ENCODE measurements at places on chromosomes 5 and 9.
A peak's percentile ranks its signal among the peaks of the same experiment; 100 is the strongest.

- no peak for DNase-seq
These were observed 87.5 kb upstream of the ERCC6L2 start for GRCh38 chr9:95788021-95788420.

DNA sequence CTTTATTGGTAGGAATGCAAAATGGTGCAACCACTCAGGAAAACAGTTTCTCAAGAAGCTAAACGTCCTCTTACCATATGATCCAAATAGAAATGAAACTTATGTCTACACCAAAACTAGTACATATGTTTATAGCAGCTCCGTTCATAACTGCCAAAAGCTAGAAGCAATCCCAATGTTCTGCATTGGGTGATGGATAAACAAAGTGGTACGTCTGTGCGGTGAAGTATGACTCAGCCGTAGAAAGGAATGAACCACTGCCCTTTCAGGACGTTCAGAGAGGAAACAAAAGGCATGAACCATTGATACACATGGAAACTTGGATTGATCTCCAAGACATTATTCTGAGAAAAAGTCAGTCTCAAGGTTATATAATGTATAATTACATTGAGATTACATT lies 27.6 kb downstream of the HNRNPH1 start:
- peak; percentile 62 for DNase-seq

DNA sequence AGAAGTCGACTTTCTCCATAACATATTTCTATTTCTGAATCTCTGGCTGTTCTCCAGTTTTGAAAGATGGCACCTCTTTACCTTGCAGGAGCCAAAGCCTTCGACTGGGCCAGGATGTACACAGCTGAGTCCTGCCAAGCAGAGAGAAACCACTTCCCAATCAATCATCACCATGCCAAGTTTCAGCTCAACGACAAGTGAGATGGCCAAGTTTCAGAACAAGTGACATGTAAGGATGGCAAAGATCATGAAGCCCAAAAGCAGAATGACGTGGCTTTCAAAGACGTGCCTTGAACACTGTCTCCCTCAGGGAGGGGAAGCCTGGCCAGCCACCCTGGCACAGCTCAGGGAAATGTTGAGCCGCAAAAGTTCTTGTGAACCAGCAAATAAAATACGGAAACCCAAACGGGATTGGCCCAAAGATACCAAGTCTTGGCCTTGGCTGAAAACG lies 17.7 kb downstream of the STK10 start:
- no peak for DNase-seq

- peak; percentile 49 for DNase-seq
These were observed 71.6 kb upstream of the RNU6ATAC start for GRCh38 chr9:134236001-134236421.

DNA sequence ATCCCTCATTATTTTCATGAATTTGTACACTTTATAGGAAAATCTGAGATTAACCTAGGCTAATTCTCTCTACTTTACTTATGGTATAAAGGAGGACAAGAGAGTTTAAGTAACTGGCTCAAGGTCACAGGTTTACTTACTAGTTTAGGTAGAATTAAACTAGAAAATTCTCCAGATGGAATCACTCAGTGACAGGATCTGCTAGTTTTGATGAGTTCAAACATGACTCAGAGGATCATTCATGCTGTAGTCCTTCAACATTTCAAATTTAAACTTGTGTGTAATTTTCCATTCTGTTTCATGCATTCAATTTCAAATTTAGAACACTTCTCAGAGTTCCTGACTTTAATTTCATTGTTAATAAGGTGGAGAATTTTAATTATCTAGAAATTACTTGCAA lies 485.7 kb upstream of the TUSC1 start:
- no peak for DNase-seq

DNA sequence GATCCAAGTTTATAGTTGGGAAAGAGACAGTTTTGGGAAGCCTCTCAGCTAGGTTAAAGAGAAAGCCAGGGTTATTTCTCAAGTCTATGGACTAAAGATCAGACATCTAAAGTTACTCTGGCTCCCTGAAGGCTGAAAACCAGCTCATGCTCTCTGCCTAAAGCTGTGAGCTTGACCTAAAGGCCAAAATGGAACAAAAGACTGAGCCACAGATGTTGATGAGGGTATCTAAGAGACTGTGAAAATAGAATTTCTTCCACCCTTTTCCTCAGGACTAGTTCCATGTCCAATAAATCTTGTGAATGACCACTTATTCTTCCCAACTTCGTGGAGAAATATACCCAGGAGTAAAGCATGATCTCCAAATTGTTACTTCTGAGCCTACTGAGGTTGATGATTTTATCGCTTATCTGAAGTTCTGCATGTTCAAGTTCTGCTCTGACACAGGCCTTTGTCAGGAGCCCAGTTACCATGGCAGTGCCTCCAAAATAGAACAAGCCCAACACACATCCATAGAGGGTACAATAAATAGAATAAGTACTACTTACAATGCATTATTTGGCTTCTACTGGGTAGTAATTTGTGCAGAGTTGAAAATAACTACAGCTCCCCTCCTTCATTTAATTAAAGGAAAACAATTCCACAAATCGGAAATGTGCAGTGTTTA lies 373.6 kb downstream of the NTRK2 start:
- DNase-seq, result no peak

- no peak for DNase-seq
These were observed 62.4 kb downstream of the TNPO1 start for GRCh38 chr5:72878854-72879253.

DNA sequence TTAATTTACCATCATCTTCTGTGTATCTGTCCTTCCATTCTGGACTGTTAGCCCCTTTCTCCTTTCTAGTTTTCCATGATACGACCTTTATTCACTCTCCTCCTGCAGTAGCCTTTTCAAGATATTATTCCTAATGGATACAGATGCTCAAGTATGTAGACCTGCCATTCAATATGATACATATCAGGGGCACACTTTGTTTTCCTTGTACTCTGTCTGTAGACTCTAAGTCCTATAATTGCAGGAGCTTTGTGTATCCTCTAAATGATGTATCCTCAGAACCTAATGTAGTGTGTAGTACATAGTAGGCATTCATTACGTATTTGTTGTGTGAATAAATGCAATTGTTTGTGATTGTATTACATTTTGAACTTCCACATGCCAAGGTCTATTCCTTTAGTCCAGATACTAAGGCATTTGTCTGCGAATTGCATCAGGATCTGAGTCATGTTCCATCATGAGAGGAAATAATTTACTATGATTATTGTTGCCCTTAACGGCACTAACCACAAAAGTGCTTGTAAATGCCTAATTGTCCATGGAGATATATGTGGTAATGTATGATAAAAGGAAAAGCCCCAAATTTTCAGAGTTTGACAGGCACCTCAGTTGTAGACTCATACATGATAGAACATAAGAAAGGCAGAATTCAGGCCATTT lies 57.1 kb upstream of the IZUMO3 start:
- no peak for DNase-seq

GRCh38 chr9:6605202-6605601 lies 40.3 kb downstream of the GLDC start:
- DNase-seq, result no peak

GRCh38 chr9:3887221-3887653 lies 361.4 kb upstream of the RFX3 start:
- DNase-seq, result no peak

DNA sequence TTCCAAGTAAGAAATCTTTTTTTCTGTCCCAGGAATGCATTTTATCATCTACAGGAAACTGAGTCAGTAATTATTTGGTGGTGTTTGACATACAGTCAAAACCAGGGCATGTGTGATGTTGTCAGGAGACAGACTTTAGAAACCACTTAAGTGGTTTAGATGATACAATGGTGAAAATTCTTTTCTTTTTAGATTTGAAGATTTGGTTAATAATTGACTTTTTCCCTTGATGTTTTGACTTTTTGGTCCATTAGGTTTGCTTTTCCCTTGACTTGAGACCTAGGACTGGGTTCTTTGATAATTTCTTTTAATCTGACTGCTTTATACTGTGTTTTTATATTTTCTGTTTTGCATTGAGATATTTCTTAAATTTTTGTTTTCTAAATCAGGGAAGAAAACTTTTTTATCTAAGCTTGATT lies 85.2 kb downstream of the RASGRF2 start:
- no peak for DNase-seq

GRCh38 chr5:32406650-32407049 lies 37.9 kb downstream of the ZFR start:
- DNase-seq, result no peak

DNA sequence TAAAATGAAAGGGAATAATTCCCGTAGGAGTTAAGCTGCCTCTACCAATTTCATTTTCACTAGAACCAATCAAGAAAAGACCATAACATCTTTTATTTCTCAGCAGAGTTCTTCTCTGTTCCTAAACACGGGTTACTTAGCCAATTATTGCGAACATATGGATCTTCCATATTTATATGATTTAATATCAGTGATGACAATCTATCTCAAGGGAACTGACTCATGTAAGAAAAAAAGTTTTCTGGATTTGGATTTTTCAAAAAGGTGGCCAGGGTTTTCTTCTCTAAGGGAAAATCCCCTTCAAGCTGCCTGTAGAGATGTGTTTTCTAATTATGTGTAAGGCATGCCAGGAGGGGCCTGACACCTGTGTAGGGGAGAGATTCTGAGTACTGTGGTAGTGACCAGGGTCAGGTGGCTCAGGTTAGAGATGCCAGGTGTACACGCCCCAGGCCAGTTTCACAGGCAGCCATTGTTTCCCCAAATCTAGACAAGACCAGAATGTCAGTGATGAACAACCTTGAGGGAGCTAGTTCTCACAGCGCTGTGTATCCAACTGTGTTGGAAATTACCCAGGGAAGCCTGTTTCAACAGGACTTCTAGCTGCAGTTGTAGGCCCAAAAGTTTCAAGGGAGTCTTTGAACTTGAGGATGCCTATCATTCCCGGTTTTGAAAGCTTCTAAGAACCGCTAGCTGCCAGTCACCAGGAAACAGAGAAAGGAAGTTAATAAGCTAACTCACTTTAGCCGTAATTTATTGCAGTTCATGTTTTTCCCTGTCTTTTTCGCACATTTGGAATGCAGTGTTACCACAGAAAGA lies 572.5 kb upstream of the RGMB start:
- no peak for DNase-seq

- DNase-seq, result no peak
These were observed 26.9 kb upstream of the LNPEP start for GRCh38 chr5:96909003-96909402.

DNA sequence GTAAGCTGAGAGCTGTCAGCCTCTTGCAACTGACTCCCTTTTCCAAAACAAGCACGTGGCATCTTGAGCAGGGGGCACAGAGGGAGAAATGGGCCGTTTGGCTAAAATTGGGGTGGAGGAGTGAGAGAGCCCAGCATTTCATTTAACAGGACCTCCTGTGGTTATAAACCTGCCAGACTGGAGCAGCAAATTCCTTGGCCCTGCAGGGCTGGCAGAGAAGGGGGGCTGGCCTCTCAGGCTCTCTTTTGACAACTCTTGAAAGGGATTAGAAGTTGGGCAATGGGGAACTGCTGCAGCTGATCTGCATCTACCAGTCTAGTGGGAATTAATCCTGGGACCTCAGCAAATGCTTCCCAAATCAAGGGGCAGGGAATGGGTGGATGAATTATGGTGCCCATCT lies 7.2 kb upstream of the POU4F3 start:
- no peak for DNase-seq

GRCh38 chr5:123673107-123673506 lies 161.1 kb downstream of the CSNK1G3 start:
- DNase-seq, result no peak

DNA sequence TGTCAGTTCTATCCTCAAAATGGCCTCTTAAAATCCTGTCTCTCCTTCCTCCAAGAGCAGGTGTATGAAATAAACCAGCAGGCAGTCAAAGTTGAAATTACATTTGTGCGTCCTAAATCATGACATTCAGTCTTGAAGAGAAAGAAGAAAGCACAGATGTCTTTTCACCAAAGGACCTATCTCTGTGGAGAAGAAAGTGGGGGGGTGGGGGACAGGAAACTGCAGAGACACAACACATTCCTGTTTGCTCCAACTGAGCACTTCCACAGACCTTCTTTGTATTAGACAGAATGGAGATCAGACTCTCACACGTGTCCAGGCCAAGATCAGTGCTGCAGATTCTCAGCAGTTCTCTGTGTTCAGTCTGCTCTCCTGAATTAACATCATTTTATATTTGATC lies 471.9 kb upstream of the RGMB start:
- no peak for DNase-seq

- DNase-seq, result no peak
These were observed 22.6 kb downstream of the VCAN start for GRCh38 chr5:83494087-83494620.

GRCh38 chr5:116510517-116510916 lies 64.1 kb downstream of the SEMA6A start:
- no peak for DNase-seq

GRCh38 chr5:55226027-55226933 lies 835 bp downstream of the MCIDAS start:
- peak; percentile 61 for DNase-seq

DNA sequence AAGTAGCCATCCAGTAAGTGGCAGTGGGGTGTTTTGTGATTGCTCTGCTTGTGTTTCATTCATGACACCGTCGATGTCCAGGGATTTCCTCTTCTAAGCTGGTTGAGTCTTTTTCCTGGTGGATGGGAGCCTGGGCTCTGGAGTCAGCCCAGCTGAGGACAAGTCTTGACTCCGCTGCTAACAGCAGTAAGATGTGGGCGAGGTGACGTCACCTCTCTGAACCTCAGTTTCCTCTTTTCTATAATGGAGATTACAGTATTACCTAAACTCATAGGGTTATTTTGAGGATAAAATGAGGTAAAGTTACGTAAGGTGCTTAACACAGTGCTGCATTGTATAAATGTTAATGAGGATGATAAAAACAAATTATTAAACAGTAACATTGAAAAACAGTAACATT lies 21.3 kb downstream of the FGF1 start:
- DNase-seq, result no peak

- no peak for DNase-seq
These were observed 586.1 kb upstream of the CDH6 start for GRCh38 chr5:30607301-30607894.

DNA sequence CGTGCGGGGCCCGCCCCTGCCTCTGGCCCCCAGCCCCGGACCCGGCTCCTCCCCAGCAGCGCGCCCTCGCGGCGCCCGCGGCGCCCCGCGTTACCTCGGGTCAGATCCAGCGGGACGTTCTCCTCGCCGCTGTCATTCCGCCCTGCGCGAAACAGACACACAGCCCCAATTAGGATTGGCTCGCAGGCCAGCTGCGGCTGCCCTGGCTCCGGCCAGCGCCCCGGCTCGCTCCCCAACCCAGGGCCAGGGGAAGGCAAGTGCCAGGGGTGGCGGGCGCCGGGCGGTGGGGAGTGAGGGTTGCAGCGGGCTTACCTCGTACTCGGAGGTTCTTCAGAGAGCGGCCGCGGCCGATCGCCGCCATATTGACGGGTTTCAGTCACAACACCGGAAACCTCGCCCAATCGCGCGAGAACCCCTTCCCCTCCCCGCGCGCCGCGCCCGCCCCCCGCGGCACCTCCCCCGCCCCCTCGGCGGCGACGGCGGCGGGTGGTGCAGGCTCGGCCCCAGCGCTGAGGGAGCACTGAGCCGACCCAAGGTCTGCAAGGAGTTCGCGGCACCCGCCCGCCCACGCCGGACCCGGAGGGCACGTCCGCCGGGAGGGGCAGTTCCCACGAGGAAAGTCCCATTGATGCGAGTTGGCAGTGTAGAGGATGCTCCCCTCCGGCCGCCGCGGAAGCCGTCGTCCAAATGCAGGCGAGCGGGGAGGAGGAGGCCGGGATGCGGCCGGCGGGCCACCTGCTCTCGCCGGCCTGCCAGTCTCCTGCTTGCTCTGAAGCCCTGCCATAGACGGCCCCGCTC lies at the start of gene RICTOR:
RICTOR (minus strand) TSS at position 383 of the 798 bp plus-strand sequence; CDS start at position 361, 22 bp downstream.
- peak; percentile 95 for DNase-seq

GRCh38 chr9:21852754-21853153 lies 50.3 kb downstream of the MTAP start:
- DNase-seq, result no peak

- DNase-seq, result no peak
These were observed 539.1 kb downstream of the CDK5RAP2 start for GRCh38 chr9:120040896-120041295.

GRCh38 chr9:72844440-72844768 lies 108.4 kb downstream of the ALDH1A1 start:
- no peak for DNase-seq
